ENCODE measurements at places on chromosomes 4 and X.

DNA sequence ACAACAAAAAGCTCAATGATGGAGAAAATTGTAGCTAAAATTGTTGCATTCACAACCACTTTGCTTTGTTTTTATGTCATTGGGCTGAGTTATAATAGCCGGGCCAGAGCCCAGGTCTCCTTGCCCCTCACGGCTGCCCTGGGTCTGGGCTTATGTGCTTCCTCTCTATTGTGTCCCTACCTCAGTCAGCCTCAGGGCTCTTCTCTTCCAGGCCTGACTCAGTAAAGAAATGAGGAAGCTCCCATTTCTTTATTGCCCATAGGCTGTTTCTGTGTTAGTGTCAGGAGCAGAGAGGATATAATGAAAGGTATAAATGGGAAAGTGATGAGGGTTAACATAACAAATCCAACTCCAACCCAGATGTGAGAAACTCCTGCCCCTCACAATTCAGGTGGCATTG lies 18.0 kb downstream of the BST1 start:
- DNase-seq: no peak

- DNase-seq: no peak
Observed at GRCh38 chr4:125781651-125782050, 466.9 kb downstream of the FAT4 start.

DNA sequence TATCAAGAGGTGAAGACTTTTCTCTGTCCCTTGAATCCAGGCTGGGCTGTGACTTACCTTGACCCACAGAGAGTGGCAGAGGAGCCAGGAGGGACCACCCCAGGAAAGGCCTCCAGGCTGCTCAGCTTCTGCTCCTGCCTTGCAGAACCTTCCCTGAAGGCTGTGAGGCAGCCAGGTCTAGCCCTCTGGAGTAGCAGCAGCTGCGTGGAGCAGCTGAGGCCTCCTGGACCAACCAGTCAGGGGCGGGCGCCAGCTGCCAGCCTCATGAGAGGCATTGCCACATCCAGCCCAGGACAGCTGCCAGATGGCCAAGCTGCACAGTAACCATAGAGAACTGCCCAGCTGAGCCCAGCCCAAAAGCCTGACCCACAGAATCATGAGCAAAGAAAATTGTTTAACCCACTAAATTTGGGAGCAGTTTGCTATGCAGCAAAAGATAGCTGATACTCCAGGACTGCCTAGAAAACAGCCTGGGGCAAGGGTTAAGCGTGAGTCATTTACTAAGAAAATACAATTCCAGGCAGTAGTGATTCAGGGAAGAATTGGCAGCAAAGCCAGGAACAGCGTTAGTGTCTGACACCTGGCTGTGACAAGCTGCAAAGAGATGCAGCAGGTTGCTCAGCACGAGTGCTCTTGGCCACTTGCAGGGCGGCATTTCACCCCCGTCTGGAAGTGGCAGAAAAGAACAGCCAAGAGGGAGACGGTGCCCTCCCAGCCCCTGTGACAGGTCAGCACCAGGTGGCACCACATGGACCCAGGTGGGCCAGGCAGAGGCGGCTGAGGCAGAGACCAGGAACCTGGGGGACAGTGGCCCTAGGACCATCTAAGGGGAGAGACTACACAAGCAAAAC lies 14.7 kb upstream of the PDE6B start:
- no peak for DNase-seq

DNA sequence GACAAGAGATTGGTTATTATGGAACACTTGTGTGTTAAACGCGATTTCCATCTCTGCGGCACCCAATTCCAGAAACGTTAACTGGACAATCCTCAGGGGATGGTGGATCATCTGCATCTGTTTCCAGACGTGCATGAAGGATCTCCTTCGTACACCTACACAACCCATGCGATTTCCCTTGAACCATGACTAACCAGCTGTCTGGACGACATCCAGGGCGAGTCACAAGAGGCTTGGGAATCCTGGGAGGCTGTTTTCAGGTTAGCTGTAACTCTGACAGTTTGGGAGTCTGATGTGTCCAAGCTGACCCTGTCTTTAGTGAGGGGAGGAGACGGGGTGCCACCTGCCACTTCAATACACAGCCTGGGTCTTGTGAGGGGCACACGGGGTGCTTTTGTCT lies 84.5 kb downstream of the GATB start:
- DNase-seq: no peak

DNA sequence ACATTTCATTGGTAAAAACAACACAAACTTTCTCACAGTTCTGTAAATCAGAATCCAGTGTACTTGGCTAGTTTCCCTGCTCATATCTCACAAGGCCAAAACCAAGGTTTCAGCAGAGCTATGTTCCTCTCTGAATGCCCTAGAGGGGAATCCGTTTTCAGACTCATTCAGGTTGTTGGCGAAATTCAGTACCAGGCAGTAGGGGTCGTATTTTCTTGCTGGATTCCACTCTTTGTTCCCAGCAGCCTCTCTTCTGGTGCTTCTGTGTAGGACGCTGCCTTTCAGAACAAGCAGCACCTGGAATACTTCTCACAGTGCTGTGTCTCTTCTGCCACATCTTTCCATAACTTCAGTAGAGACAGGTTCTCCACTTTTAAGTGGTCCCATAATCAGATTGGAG lies 351.9 kb downstream of the PCDH18 start:
- no peak for DNase-seq
